CD4-positive, alpha-beta T cell treated with Interleukin-4 for 1 hour (primary cell): ENCODE measurements at places on chromosomes 2 and 18.
A peak's percentile ranks its signal among the peaks of the same experiment; 100 is the strongest.

DNA sequence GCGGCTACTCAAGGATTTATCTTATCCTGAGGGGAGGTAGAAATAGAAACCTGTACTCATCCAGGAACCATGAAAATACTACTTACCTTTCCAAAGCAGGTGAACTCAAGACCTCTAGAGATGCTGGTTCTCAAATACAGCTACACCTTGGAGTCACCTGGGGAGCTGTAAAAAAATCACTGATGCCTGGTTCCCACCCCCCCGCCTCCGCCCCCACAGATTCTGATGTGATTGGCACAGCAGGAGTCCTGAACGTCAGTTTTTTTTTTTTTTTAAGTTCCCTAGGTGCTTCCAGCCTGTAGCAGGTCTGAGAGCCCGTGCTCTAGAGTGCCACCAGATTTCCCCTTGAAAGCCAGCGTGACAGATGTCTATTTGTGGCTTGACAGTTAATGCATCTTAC lies 113.6 kb downstream of the MRO start:
- DNase-seq, result no peak

DNA sequence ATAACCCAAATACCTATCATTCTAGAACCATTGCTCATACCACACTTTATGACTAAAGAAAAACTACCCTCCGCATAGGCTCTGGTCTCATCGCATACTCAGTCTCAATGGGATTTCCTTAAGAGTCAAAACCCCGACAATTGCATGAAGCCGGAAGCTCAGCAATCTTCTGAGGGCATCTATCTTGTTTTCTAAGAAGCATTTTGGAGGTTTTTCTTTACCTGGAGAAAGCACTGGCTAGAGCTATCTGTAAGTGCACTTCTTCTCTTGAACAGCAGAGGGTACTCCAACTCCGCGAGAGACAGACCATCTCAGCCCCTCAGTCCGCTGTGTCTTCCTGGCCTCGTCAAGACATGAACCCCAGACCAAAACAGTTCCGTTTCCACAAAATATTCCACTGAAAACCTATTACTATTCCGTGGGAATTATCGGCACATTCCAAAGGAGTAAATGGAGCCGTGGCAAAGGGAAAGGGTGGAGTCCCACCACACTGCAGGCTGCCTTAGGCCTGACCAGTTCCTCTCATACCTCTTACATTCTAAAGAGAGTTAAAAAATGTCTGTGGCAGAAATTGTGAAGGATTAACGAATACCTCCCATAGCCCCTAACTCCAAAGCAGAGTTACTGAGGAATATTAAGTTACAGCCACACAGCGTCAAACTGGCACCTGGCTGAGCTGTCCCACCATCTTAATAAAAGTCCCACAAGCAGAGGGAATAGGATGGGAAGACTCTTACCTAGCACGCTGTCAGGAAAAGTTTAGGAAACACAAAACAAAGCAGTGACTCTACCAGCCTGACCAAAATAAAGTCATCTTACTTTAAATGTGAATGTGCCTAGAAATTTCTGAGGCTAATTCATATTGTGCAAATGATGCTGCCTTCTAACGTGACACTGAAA lies 325.6 kb upstream of the VRK2 start:
- peak; percentile 32 for DNase-seq

- no peak for DNase-seq
Measured at GRCh38 chr18:74184875-74185274, 36.6 kb downstream of the TIMM21 start.

DNA sequence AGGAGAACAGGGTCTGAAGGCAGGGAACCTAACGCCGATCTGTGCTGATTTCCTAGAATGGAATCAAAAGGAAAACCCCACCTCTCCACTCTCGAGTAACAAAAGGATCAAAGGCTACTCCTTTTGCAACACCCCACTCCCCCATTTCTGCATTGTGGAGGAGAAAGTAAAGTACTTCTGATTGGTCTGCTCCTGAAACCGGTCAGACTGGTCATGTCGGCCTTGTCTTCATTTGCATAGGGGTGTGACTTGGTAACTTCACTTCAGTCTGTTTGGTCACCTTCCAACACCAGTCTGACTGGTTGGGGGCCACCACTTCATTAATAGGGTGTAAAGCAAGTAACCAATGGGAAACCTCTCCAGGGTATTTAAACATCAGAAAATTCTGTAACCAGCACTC lies 771.9 kb downstream of the ERBB4 start:
- no peak for DNase-seq

DNA sequence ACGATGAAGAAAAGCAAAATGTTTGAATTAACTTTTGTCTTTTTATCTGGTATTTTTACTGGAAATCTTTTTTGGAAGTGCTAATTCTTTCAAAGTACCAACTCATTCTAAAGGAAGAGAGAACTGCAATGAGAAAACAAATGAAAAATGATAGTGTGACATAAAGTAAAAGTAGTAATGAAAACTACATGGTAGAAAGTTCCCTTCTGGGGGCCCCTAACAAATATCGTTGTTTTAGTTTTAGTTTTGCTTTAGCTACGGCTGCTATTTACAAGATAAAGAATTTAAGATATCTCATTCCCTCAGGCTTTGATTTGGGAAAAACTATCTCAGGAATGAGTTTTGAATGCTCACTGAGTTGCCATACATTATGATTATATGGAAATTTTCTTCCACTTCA lies 161.4 kb downstream of the XIRP2 start:
- DNase-seq, result no peak

- DNase-seq, result no peak
Measured at GRCh38 chr2:205781244-205781931, 99.1 kb downstream of the NRP2 start.

- DNase-seq, result no peak
Measured at GRCh38 chr2:135850892-135851668, 14.1 kb upstream of the LCT start.

DNA sequence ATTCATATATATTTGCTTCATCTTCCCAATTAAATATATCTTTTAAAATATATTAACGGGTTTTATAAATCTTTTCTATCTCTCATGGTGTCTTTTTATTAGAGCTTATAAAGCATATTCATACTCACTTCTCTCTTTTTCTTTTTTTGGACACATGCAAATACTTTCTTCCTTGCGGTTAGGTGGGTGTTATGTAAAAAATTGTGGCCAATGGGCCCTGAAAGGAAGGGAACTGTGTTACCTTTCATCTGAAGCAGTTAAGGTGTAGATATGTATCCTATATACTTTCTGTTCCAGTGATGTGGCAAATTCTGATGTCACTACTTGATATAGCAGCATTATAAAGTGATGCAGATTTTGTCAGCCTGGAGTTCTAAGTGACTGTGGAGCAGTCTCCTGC lies 714.5 kb downstream of the PLCL1 start:
- DNase-seq, result no peak

DNA sequence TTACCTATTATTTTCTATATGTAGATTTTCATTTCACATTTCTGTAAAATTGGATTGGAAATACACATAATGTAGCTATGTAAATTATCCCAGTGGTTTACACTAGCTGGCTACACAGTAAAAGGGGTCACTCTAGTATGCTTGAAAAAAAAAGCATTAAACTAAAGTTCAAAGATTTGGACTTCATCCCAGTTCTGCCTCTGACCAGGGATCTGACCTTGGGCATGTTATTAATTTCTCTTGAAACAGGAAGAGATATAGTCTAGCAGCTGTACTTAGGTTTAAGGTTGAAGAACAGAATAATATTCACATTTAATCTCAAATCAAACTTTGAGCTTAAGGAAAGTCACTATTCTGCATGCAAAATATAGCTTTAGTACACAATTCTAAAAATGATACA lies 64.5 kb upstream of the RPE start:
- no peak for DNase-seq

DNA sequence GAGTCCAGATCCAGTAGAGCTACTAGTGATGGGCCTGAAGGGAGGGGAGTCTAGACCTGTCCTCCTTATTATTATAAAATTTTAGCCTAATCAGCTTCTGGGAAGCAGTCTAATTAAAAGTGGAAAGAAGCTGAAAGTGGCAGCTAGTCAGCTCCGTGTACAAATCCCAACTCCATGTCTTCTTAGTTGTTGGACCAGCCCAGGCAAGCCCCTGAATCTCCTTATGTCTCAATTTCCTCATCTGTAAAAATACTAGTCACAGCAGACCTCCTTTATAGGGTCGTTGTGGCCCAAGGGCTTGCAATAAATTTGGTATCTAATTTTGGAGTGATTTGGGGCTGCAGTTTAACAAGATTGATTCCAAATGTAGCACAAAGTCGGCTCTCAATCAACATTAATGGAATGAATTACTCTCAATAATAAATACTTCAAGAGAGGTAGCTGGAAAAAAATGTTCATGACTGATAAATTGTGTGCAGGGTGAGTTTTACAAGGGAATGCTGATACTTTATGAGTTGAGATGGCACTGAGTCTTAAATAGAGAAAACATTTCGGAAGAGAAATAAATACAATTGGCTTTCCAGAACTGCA lies 118.3 kb upstream of the NDUFV2 start:
- no peak for DNase-seq

DNA sequence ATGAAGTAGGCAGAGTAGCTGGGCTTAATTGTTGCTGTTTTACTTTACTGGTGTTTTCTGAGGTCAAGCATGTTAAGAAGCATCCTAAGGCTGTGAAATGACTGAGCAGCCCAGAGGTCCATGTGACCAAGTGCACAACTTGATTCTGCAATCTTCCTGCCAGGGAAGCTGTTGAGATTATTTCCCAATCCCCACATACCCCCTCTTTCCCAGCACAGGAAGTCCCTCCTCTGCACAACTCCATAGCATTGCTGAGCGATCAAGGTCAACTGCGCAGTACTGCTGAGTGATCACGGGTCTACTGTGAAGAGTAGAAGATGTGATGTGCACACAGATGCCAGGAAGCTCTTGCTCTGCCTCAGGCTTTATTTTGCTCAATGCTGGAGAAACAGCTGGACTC lies 105.8 kb downstream of the GALNT14 start:
- DNase-seq, result no peak

GRCh38 chr2:194750926-194751325 lies 906.1 kb upstream of the SLC39A10 start:
- DNase-seq, result no peak

- DNase-seq, result no peak
Measured at GRCh38 chr2:98438190-98439133, 6.2 kb upstream of the INPP4A start.

DNA sequence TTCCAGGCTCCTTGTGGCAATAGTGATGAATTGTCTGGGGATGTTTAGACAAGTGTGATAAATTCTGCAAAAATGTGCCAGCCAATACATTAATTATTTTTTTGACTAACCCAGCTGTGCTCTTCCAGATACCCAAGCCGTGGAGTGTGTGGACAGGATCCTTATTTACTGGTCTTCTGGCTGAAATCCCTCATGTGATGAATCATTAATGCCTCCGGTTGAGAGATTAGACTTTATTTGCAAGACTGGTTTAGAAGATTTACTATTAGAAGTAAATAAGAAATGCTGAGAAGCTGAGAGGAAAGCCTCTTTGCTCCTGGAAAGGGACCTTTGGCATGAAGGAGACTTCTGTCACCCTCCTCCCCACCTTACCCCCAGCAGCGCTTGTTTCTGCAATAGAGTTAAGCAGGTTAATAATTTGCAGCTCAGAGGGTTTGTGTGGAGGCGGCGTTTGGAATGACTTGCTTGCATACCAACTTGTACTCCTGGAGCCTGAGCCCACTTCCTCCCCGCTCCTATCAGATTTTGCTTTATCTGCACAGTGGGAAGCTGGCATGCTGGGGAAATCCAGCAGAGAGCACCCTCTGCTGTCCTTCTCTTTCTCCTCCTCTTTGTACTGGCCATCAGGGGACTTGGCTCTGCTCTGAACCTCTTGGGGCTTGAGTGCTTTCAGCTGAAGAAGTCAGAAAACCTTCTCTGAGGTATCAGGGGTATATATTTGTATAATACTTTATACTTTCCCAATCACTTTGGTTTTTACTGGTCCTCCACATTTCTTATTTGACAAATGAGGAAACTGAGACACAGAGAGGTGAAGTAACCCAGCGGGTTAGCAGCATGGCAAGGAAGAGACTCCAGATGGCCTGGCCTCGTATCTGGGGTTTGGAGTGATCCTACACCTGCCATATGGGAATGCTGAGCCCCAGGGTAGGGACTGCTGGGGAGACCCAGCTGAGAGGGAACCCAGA lies 16.3 kb downstream of the SLC3A1 start:
- no peak for DNase-seq

DNA sequence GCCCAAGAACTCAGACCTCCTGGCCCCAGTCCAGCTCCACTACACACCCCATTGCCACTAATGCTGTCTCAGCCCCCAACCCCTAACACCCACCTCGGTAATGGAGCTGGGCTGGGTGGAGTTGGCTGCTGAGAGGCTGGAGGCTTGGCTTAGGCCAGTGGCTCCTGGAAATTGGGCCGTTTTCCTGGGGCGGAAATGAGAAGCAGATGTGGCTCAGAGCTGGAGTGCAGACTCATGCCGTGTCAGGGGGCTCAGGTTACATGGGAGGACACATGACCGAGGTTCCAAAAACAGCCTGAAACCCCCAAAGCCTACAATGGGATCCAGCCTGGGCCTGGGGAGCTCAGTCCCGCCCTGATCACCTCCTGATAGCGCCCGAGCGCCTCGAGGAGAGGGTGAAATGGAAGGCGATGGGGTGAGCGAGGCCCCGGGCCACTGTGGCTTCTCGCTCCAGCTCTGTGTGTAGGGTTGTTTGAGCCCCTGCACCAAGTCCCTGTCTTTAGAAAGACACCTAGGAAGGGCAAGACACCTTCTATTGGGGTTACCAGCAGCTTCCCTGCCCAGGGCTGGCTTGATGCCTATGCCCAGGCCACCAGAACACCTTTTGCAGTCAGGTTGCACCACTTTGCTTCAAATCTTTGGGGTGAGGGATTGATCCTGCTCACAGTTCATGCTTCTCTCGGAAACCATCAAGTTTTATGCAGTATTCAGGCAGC lies 175.7 kb upstream of the HAAO start:
- no peak for DNase-seq

GRCh38 chr2:28821295-28821958 lies 10.8 kb downstream of the SPDYA start:
- DNase-seq, result peak; percentile 79

- DNase-seq, result no peak
Measured at GRCh38 chr18:62396967-62397366, 71.9 kb downstream of the TNFRSF11A start.

DNA sequence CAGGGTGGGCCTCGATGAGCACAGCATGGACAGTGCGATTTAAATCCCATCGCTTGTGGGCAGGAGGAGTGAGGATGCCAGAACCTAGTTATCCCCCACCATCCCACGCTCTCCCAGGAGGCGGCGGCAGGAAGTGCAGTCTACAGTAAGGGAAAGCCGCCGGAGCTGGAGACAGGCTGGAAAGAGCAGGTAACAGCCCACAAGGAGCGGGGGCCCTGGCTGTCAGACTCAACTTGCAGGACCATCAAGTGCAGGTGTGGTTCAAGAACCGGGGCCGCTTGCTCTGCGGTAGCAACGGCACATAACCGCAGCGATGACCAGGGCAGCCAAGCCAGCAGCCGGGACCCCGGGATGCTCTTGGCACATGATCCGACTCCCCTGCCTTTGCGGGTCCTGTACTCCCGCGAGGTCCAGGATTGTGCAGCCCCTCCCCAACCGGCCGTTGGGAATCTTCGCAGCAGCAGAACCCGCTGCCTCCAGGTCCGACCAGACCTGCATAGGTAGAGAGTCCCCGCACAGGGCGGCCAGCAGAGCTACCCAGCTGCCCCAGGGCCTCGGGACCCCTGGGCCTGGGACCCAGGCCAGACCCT lies 82.1 kb downstream of the BIN1 start:
- no peak for DNase-seq

GRCh38 chr2:195543063-195543462 lies 114.0 kb upstream of the SLC39A10 start:
- peak; percentile 26 for DNase-seq

- no peak for DNase-seq
Measured at GRCh38 chr18:59540346-59540745, 156.9 kb downstream of the CCBE1 start.
